ENCODE measurements at places on chromosomes 2 and 18.
A peak's percentile ranks its signal among the peaks of the same experiment; 100 is the strongest.

DNA sequence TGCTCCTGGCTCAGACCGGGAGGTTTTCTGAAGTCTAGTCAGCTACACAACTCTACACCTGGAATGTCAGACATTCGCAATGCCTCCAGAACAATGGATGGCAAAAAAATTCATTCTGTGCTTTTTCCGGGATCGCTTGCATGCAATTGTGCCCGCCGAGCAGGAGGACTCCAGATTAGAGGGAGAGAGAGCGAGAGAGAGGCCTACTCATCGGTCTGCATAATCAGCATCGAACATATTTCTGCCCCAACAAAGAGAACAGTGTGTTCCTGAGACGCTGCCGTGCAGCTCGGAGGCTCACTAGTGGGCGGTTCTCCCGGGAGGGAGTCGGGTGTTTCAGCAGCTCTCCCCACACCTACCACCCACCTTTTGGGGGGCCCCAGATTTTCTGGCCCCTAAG, 117.1 kb downstream of the KLHL29 start:
- no peak for DNase-seq

DNA sequence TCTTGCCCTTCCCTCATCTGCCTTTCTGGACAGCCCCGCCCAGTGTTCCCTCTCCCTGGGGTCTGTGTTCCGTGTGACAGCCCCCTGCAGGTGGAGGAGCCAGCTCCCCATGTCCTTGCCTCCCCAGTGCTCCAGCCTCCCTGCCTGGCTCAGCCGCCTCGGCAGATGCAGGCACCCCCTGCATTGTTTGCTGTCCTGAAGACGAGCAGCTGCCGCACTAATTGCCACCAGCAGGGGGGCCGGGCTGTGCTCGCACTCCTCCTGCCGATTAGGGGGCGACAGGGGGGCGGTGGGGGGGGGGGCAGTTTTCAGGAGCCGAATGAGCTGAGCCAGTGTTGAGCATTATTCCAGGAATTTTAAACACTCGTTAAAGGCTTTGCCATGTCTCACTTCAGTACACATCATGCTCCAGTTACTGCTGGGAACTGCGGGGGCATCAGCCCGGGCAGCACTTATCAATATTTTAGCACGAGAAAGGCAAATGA, 23.3 kb downstream of the SIX3 start:
- peak; percentile 92 for DNase-seq

GRCh38 chr18:31447530-31448191, at the start of gene DSG3:
Gene DSG3 (plus strand): TSS chr18:31447741. CDS start chr18:31447878, 137 bp downstream.
- no peak for DNase-seq

GRCh38 chr2:133405252-133405651, 163.0 kb downstream of the NCKAP5 start:
- DNase-seq, result no peak

- DNase-seq, result no peak
Observed at GRCh38 chr18:74380916-74381315, 65.3 kb downstream of the C18orf63 start.

DNA sequence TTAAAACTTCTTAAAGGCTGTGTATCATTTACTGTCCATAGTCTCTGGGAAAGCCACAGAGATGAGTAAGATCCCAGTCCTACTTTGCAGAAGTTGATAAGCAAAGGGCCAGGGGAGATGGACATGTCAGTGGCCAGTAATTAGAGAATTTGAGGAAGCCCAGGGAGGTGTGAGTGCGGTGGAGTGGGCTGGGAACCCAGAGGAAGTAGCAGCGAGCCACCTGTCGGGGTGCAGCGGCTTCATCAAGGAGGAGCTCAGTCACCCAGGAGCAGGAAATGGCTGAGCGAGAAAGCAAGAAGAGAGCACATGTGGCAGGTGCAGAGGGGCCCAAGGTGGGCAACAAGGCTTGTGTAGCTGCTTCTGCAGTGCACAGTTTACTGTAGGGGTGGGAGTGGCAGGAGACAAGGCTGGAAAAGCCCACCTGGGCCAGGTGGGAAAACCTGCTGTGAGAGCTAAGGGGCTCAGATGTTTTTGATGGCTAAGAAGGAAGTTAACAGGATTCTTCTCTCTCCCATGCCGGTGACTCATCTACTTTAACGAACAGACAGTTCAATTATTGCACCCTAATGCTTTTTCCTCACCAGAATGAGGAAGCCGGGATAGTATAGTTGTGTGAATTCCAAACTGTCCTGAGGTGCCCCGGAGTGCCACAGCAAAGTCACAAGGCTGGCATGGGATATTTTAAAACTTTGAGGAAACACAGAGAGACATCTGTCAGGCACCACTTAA, 34.8 kb upstream of the MGAT5 start:
- no peak for DNase-seq

- DNase-seq, result no peak
Observed at GRCh38 chr18:51137891-51138290, 59.6 kb downstream of the MEX3C start.

DNA sequence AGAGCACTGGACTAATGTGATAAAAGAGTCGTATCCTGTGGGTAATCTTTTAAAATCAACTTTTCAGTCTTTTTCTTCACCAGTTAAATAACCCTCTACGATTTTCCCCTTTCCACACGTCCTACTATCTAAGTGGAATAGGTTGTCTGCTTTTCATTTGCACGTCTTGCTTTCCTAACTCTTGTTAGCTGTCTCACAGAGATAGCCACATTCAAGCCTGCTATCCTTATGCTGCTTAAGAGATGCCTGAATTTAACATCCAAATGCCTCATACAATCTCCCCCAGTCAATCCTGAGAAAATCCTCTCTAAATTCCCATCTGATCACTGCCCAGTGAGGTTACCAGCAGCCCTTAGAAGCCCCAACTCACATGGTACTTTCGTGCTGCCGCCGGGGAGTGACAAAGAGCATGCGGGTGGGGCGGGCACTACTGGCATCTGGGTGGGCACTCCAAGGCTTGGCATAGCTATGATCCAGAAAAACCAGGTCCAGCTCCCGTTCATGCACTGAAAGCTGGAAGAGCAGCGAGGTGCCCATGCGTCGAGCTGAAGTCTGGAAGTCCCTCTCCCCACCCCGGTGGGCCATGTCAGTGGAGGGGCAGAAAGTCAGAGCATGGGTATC, 1.5 kb downstream of the KANSL3 start:
- DNase-seq, result no peak

GRCh38 chr2:20611077-20611843, 39.6 kb downstream of the HS1BP3 start:
- DNase-seq, result no peak

DNA sequence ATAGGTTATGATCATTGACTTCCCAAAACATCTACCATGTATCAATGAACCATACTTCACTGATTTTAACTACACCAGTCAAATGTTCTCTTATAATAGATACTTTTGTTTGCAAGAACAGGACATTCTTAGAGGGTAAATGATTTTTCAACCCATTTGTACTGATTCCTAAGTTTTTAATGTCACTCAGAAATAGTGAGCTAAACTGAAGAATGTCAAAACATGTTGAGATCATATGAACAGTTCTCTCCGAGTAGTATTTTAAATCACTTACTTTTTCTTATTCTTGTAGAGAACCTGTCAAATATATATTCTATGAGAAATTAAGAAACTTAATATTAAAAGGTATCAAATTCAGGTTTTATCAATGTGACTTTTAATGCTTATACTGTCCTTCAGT, 1362.9 kb upstream of the SLC39A10 start:
- DNase-seq, result no peak

GRCh38 chr2:54471221-54471711, 15.1 kb downstream of the SPTBN1 start:
- DNase-seq, result no peak

DNA sequence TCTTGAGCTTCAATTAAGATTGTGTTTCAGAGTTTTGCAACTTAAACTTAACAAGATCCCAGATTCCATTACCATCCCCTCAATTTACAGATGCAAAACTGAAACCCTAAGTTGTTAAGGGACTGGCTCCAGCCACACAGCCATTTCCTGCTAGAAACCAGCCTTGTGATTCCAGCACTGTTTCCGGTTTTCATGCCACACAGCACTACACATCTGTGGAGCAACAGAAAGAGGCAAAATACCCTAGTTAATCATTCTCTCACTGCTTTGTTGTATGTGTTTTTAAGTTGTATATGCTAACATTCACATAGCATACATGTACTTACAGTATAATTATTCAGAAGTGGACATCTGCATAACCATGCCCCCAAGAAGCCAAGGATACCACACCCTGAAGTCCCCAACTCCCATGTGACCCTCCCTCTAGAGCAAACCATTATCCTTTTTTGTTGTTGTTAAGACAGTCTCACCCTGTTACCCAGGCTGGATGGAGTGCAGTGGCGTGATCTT, 87.4 kb downstream of the MYO5B start:
- no peak for DNase-seq

DNA sequence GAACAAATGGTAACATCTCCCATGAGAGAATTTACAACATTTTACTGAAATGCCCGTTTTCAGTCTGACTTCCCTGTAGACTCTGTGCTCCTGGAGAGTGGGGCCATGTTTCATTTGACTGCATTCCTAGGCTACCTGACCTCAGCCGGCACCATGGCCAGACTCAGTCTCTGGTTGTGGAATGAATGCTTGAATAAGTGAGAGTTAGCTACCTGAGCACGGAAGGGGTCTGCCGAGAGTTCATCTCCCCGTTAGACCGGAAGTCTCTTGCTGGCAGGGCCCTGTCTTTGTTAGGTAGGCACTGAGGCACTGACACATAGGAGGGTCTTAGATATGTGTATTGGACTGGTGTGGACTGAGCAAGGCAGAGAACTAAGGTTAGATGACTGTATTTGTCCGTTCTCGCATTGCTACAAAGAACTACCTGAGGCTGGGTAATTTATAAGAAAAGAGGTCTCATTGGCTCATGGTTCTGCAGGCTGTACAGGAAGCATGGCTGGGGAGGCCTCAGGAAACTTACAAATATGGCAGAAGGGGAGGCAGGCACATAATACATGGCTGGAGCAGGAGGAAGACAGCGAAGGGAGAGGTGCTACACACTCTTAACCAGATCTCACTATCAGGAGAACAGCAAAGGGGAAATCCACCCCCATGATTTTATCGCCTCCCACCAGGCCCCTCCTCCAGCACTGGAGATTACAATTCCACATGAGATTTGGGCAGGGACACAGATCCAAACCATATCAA, 271.2 kb downstream of the GLI2 start:
- no peak for DNase-seq

GRCh38 chr2:160889439-160890170, 270.6 kb upstream of the TANK start:
- DNase-seq, result no peak

- no peak for DNase-seq
Observed at GRCh38 chr18:63322206-63322605, 2.6 kb upstream of the BCL2 start.

DNA sequence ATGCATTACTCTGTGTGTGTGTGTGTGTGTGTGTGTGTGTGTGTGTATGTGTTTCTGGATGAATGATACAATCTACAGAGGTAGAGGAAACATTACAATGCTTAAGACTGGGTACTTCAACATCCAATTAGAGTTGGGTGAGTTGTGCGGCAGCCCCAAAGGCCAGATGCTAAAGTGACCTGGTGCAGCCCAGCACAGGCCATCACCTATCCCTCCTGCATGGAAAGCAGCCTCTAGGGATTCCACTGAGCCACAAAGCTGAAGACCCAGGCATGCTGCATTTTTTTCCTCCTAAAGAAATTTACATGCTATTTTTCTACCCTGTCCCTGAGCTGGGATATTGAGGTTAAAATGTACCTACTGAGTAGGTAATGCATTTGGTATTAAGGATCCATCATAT, 79.1 kb upstream of the ETAA1 start:
- no peak for DNase-seq

DNA sequence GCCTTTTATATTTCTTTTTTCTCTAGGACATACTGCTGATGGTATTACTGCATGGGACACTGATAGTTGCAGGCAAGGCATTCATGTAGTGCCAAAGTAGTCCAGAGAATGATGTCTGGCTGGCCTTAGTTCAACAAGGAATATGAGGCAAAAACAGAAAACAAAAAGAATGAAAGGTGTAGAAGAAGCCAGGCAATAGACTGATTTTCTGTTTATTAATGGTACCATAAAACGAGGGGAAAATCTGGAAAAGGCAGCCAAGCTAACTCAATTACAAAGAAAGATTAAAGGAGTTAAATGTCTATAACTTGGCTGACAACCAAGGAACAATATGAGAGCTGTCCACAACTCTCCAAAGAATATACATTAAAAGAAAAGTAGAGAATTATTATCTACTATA, 284.9 kb downstream of the ZEB2 start:
- DNase-seq, result no peak
